ENCODE measurements at places on chromosomes 5 and 9.
A peak's percentile ranks its signal among the peaks of the same experiment; 100 is the strongest.

GRCh38 chr5:99102073-99102697 is 173.4 kb upstream of the CHD1 start:
- DNase-seq: no peak

DNA sequence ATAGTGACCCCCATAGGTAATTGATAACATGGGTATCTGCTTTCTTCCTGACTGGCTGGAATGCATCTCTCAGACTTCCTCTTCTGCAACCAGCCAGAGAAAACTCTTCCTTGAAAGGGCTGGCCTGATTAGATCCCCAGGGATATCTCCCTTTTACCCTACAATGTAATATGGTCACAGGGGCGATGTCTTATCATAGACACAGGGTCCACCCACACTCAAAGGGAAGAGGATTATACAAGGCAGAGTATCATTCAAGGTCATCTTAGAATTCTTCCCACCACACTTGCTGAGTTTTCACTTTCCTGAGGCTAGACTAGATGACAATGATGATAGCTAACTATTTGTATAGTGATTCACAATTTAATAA is 33.2 kb downstream of the TTLL11 start:
- no peak for DNase-seq

- no peak for DNase-seq
These were observed at the start of gene ADAMTS12 for GRCh38 chr5:33891788-33892619. TSS of gene ADAMTS12 (minus strand) at chr5:33891990. CDS start at chr5:33891856, 134 bp downstream.

DNA sequence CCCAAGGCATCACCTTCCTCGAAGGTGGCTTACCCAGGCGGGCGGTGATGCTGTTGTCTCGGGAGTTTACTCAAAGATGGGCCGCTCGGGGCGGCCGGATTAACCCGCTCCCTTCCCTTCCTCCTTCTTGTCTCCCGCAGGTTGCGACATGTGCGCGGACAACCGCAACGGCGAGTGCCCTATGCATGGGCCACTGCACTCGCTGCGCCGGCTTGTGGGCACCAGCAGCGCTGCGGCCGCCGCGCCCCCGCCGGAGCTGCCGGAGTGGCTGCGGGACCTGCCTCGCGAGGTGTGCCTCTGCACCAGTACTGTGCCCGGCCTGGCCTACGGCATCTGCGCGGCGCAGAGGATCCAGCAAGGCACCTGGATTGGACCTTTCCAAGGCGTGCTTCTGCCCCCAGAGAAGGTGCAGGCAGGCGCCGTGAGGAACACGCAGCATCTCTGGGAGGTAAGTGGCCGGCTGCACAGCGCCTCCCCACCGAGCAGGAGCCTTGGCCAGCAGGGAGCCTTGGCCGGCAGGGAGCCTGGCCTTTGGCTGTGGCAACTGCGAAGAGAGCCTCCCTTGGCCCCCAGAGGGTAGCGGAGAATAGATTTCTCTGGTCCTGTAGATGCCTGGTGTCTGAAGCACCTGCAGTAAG is 10.6 kb downstream of the PRDM6 start:
- DNase-seq: no peak

DNA sequence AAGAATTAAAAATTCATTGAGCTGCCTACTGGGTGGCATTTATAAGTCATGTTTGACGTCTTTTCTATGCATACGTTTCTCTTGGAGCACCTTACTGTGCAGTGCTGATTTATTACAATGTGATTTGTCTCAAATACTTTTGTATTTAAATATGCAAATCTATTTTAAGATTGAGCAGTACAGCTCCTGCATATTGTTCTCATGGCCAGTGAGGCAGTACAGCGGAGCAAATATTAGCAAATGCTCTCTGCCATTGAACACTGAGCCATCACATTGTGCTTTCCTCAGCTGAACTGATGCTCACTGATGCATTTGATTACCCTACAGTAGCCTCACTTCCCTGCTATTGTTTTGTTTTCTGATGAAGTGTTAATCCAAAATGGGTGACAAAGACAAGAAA is 149.6 kb downstream of the HTR1A start:
- no peak for DNase-seq

DNA sequence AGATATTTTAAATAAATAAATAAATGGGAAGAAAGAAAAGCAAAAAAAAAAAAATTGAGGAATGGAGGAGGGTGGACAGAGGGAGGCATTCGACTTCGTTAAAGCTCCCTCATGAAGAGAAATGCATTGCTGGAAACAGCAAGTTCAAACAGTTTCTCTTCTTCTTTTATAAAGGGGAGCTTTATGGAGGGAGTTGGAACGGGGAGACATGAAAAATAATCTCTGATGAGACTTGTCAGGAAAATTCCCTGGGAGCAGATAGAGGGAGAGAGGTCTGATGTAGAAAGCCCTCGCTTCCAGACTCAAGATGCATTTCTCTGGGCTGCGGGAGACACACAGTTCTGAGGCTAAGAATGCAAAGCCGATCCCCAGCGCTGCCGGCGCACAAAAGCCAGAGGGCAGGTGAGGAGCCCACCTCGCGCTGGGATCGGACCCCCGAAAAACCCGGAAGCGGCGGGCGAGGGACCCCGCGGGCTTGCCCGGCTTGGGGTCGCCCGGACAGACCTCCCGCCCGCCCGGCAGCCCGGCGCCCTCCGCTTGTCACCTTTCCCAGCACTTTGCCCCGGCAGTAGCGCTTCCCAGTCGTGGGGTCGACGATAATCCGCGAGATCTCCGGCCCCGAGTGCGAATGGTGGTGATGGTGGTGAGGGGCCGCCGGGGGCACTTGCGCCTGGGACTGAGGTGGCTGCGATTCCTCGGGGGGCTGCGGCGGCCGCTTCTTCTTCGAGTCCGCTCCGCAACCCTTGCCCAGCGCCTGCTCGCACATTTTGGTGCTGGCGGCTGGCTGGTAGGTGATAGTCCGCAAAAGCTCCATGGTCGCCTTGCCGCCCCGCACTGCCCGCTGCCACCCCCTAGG is 512 bp downstream of the PLK2 start:
- DNase-seq: no peak

DNA sequence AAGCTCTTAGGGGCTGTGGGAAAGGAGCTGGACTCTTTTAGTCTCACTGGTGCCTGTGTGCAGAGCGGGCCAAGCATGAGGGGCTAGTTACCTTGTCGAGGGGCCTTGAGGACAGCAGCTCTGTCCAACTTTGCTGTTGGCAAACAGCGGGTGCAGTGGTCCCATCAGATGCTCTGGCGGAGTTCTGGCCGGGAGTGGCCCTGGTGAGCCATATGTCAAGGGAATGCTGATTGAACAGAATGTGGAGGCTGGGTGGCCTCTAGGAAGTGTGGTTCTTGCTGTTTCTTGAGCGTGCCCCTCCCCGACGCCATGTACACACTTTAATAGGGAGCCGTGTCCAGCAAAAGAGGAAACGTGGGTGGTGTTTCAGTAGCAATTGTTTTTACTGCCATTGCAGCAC is 3.6 kb upstream of the ADAMTS2 start:
- no peak for DNase-seq

DNA sequence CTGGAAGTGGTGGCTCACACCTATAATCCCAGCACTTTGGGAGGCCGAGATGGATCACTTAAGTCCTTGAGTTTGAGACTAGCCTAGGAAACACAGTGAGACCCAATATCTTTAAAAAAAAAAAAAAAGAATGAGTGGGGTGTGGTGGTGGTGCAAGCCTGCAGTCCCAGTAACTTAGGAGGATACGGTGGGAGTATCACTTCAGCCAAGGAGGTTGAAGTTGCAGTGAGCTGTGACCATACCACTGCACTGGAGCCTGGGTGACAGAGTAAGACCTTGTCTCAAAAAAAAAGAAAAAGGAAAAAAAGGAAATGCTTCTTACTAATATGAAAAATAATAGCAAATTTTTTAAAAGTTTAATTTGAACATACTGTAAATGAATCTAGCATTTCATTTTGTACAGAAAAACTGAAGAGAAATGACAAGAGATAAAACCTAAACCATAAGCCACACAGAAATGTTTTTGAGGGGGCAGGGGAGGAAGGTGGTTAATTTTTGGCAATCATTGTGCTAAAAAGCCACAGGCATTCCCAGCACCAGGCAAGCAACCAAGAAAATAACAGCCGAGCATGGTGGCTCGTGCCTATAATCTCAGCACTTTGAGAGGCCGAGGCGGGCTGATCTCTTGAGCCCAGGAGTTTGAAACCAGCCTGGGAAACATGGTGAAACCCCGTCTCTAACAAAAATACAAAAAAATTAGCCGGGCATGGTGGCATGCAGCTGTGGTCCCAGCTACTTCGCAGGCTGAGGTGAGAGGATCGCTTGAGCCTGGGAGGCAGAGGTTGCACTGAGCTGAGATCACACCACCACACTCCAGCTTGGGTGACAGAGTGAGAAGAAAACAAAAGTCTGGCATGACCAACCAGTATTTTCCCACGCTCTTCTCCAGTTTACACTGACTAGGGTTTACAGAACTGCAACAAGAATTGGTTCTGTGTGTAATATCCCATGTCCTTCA is 114.5 kb upstream of the NR5A1 start:
- DNase-seq: no peak

- no peak for DNase-seq
These were observed 159.2 kb downstream of the NSG2 start for GRCh38 chr5:174204535-174205313.

DNA sequence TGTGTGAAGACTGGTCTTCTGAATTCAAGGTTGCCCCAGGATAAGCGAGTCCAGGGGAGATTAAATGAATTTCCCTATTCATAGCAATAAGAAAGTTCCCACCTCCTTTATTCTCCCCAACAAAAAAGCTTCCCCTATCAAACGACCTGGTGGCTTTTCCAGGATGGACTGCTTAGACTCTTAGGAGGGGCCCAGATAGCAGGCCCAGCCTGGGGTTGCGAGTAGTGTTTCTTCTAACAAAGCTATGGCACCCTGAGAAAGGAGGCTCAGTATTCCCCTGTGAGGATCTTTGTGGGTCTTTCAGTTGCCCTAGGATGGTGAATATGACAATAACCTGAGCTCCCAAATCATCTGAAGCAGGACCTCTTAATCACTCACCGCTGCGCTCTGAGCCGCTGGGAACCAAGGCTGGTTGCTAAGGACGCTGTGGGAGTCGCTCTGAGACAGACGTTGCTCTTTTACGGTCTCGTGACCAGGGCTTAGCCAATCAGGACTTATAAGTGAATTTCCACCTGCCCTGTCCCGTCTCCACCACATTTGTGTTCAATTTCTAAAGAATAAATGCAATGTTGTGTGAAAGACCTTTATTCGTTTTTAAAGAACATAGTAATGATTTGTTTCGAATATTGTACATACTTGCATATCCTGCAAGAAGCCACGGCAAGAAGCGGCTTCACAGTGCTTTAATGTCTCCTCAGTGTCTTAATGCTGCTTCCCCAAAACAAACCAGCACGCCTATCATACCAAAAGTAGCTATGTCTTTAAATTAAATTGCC is at the start of gene TMEM232:
TSS of gene TMEM232 (minus strand) at position 423 of the 776 bp plus-strand sequence. CDS start 59,319 bp downstream, outside the sequence.
- peak; percentile 41 for DNase-seq

DNA sequence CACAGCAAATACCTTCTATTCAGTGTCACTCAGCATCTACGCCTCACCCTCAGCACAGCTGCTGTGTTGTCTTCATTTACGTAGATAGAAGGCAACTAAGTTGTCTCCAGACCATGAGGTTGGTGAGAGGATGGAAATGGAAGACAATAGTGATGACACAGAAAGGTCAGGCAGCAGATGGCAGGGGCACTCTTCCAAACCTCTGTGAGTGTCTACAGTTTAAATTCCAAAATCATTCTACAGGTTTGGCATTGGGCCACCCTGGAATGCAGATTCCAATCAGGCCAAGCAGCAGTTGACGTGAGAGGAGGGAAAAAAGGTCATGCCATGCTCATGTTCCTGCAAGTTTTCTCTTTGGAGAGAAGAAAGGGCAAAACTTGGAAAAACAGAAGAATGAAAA is 68.7 kb upstream of the ADAMTSL1 start:
- DNase-seq: no peak

- no peak for DNase-seq
These were observed 1.4 kb upstream of the CAMSAP1 start for GRCh38 chr9:135908754-135909204.

- no peak for DNase-seq
These were observed 203.1 kb upstream of the PIK3R1 start for GRCh38 chr5:68012429-68012828.

DNA sequence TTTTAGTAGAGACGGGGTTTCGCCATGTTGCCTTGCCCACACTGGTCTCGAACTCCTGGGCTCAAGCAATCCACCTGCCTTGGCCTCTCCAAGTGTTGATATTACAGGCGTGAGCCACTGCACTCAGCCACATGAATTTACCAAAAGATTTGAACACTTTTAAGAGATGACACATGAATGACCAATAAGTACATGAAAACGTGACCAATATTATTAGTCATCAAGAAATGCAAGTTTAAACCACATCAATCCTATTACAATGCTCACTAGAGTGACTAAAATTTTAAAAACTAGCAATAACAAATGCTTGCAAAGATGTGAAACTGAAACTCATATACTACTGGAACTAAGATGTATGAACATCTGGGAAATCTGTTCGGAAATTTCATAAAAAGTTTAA is 54.3 kb downstream of the NR6A1 start:
- no peak for DNase-seq

Data from stimulated activated CD4-positive, alpha-beta T cell treated with anti-CD3 and anti-CD28 coated beads, Interleukin-1b, Interleukin-23, amount 100 ng/mL, for 1 hour (primary cell).